Large intestine (tissue), 12 donors: ENCODE measurements at places on chromosomes 6 and 20.
A peak's percentile ranks its signal among the peaks of the same experiment; 100 is the strongest.

DNA sequence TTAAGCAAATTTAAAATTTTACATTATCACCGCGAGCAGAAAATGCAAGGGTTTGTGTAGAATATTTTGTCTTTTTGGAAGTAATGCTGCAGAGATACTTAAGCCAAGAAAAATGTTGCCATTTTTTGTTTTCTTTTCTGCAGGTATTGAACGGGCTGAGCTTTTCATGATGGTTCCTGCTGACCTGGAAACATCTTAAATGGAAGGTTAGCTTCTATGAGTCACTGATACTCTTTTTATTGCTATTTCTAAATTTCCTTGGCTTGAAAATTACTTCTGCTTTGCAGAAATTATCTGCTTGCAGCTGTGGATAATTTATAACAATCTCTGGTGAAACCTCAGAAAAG, 12.7 kb downstream of the SYTL3 start:
- no peak for DNase-seq

DNA sequence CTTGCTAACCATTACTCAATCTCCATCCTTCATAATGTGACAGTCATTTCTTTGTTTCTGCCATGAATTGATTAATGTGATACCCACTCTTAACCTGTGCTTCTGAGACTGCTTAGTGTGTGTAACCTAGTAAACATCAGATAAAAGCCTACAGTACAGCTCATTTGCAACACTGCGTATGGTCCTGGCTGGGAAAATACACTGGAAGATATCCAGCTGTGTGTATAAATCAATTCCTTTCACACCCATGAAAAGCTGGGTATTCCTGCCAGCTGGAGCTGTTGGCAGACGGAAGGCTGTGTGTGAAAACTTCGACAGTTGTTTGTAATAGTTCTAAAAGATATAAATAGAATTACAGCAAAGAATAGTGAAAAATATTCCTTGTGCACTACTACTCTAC, 509.2 kb downstream of the FRK start:
- DNase-seq = no peak

DNA sequence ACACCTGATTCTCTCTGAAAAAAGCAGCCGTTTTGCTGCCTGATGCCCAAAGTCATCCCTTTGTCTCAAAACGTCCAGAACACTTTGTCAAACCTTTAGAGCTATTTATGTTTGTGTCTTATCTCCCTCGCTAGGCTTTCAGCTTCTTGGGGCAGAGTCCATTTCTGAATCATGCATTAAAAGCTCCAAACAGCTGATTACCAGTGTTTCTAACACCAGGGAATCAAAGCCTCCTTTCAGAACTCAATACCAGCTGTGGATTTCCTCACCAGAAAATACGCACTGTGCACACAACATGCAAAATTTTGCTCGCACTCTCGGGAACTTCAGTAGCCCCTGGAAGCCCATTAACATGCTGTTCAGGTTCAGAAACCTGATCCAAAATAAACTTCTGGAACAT, 333.3 kb downstream of the HACE1 start:
- peak; percentile 56 for DNase-seq

DNA sequence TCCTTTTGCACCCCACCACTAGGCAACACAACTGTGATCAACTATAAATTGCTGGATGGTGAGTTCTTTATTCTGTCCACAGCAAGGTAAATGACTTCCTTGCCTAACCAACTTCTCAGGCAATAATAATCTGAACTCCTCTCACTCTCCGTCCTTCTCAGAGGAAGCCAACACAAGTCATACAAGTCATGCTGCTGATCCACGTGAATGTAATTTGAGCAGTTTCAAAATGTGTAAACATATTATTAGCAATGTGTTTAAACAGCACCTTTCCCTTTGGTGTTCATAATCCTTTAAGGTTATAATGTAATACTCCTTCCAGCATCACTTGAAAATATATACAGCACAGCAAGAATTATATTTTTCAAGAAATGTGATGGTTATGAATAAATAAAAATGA, 127.9 kb downstream of the QRSL1 start:
- DNase-seq = peak; percentile 28

GRCh38 chr6:20879526-20879925, 345.3 kb downstream of the CDKAL1 start:
- DNase-seq = no peak

GRCh38 chr6:27761391-27761790, 150.8 kb downstream of the OR2B2 start:
- no peak for DNase-seq

- DNase-seq = no peak
Observed at GRCh38 chr6:37313723-37314486, 39.9 kb upstream of the RNF8 start.

DNA sequence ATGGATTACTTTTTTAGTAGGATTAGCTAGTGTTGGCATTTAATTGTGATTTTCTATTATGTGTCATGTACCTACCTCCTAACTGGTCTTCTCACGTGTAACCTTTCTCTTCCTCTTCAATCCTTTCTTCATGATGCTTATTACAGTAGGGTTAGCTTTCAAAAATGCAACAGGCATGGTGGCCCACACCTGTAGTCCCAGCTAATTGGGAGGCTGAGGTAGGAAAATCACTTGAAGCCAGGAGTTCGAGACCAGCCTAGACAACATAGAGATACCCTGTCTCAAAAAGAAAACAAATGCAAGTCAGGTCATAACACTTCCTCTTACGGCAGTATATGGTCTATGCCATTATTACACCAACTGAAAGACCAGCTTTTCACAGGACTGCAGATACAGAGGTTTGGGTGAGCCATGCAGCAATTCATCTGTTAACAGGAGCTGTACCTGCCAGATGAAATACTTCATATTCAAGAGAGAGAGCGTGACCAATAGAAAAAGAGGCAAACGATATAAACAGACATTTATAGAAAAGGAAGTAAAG, 195.0 kb downstream of the TMEM242 start:
- DNase-seq = no peak

GRCh38 chr20:50026746-50027575, 44.2 kb downstream of the SNAI1 start:
- DNase-seq = no peak

- no peak for DNase-seq
Observed at GRCh38 chr20:9230406-9230805, 161.5 kb downstream of the PLCB4 start.

- no peak for DNase-seq
Observed at GRCh38 chr6:135145063-135145800, 35.9 kb upstream of the MYB start.

DNA sequence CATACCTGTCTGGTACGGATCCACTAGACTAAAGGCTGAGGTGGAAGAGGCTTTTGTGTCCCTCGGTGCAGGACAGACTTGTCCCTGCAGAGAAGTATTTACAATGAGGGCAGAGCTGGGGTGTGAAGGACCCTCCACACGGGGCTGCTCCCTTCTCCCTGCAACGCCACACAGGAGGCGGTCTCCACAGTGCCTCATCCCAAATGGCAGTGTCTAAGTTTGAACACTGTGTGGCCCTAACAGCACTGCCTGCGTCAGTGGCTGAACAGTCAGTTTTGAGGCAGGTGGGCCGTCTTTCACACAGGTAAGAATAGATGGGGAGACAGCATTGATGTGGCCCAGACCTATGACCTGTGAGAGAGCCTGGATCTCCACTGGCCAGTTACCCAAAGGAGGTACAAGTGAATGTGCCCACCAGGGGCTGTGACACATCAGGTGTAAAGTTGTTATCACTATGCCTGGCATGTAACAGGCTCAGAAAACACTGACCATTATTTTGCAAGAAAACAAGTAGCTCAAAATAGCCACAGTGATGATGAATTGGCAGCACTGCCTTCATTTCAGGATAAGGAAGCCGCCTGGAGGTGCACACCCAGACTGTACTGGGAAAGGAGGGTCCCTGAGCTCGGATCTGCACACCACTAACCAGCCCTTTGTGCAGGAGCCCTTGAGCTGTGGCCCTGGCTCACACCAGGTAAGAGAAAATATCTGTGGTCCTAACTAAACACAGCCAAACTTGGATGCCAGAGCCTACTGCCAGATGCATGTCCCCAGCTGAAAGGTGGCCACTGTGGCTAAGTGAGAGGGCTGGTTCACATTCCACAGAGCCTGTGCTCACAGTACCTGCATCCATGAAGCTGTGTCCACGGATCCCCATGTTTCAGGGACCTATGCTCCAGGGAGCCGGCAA, 246.7 kb downstream of the DLL1 start:
- DNase-seq = no peak

DNA sequence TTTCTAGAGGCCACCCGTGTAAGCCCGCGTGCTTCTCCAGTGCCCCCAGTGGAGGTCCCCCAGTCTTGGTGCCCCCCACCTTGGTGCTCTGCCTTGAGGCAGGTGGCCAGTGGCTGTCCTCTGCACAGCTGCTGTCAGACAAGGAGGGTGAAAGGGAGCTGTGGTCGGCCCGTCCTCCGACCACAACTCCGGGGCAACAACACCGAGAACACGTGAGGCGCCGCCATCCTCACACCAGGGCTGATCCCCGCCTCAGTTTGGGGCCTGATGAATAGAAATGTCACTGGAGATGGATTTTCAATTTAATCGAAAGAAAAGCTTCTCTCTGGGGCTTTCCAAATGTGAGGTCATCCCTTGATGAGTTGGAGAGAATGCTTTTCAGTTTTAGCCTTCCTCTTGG, 304.6 kb downstream of the CDH4 start:
- DNase-seq = no peak

DNA sequence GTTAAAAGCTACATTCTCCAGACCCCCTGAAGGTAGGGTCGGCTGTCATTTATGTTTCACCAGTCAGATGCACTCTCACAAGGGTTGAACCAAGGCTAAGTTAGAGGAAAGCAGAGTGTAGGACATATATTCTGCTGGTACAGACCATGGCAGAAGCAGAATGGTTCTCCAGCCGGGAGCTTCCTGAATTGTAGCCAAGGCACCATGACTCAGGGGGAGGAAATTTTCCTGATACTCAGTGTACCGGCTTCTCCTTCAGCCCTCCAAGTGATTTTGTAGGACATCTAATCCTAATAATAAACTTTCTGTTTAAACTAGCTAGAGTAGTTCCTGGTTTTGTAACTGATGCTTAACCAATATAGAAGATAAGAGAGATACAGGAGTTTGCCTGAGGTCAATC, 14.2 kb upstream of the SLPI start:
- DNase-seq = no peak

GRCh38 chr6:137878029-137878428, 11.0 kb downstream of the TNFAIP3 start:
- DNase-seq = no peak

DNA sequence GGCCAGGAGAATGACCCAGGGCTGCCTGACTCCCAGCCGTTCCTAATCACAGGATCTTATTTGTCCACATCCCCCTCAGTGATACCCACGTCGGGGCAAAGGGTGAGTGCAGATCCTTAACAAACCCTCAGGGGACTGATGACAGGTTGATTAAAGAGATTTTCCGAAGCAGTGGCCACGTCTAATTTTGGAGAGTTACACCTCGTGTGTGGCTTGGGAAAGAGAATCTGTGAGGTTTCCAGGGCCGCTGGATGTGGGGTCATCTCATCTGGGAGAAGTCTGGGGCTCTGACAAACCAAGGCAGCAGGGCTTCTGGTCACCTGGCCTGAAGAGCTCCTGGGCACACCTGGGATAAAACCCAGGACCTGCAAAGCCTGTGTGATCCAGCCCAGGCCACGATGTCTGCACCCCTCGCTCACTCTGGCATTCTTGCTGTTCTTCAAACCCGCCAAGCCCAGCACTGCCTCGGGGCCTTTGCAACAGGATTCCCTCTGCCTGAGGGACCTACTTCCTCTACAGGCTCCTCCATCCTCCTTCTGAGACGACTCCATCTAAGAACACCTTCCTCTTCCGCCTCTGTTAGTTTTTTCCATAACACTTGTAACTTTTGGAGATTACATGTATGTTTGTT, 4.7 kb downstream of the JPH2 start:
- no peak for DNase-seq

DNA sequence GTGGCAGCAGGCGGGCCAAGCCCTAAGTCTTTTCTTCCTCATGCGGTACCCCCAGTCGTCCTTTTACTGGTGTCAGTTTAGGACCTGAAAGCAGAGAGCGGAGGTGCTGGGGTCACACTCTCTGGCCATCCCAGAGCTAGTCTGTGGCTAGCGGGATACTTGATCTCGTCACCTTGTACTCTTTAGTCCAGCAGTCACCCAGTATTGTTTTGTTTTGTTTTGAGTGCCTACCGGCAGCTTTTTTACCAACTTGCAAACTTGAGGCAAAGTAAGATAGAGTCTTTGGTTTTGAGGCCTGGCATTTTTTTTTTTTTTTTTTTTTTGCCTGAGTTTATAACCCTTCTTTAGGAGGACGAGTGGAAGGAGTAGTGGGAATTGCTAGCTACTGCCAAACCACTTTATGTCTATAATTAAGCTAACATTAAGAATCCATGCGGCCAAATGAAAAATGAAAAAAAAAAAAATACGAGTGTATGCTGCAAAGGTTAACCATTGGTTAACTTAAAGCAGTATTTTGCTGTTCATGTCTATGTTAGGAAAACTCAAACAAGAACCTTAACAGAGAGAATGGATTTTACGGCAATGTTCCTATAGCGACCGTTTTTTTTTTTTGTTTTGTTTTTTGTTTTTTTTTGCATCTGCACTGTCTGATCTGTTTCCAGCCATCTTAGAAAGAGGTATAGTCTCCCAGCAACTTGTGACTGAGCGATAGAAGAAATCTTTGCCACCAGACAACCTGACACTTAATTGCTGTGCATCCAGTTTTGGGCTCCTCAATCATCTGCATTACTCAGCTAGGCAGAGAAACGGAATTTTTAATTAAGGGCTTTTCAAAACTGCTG, 56.9 kb downstream of the FAM217A start:
- DNase-seq = peak; percentile 51

GRCh38 chr20:39013662-39014109, 51.5 kb downstream of the DHX35 start:
- no peak for DNase-seq

- no peak for DNase-seq
Observed at GRCh38 chr6:105907991-105908390, 178.1 kb upstream of the PRDM1 start.

- no peak for DNase-seq
Observed at GRCh38 chr6:11283629-11284028, 51.2 kb upstream of the NEDD9 start.

- no peak for DNase-seq
Observed at GRCh38 chr20:51434580-51435247, 107.8 kb downstream of the NFATC2 start.

DNA sequence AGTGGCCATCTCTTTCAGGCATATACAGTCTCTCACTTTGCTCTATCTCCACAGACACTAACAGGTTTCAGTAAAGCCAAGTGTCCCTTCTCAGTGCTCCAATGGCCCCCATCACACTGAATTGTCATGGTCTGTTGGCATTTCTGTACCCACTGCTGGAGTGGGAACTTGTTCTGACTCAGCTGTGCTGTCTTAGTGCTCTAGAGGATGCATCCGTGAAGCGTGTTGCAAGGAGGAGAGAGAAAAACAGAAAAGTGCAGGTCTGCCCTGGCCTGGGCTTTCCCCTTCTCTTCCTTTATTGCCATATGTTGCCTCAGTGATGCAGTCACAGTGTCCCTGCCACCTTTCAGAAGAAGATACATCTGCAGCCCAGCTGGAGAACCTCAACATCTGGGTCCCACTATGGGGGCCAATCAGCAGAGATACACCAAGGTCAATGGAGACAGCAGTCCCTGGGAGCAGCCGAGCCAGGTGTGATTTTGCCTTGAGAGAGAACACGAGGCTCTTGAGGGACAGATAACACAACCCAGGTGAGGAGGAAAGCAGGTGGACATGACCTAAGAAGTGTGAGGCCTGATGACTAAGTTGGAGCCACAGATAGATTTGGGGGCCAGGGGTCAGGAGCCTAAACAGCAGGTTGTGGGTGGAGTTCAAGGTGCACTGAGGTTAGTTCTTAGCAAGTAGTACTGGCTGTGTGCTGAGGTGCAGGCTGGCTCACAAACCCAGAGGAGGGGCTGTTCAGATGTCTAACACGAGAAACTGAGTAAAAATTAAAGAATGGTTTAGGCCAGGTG, 5.6 kb upstream of the PLCG1 start:
- no peak for DNase-seq

- DNase-seq = no peak
Observed at GRCh38 chr6:31538805-31539400, 2.9 kb downstream of the DDX39B start.
